SK-N-SH treated with all-trans-retinoic acid at 6 μM for 48 hours (cell line): ENCODE measurements at places on chromosomes 2 and 18.
A peak's percentile ranks its signal among the peaks of the same experiment; 100 is the strongest.

DNA sequence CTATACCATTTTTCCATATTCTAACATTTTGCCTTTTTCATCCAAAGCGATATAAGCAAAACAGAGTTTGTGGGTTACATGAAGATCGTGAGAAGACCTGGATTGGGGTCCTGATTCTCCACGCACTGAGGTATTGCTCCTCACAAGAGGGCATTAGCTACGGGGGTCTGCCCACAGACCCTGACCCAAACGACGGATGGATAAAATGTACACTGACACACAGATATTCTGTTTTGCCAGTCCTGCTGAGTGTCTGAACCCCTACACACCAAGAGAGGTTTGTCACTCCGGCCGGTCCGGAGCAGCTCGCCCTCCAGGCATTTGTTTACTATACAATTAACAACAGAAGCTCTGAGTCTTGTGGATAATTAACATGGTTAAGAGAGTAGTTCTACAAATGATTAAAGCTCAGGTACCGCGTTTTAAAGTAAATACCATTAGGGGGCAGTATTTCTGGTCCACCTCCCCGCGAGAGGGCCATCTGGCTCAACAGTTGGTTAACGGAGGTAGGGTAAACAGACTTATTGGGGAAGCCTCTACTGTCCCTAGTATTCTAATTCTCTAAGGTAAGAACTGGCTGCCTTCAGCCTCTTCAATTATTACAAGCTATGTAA is 28.4 kb downstream of the SCYGR8 start:
- ATAC-seq, result 0 out of 3 replicates have a peak, but pooled peaks have one; percentile 44

DNA sequence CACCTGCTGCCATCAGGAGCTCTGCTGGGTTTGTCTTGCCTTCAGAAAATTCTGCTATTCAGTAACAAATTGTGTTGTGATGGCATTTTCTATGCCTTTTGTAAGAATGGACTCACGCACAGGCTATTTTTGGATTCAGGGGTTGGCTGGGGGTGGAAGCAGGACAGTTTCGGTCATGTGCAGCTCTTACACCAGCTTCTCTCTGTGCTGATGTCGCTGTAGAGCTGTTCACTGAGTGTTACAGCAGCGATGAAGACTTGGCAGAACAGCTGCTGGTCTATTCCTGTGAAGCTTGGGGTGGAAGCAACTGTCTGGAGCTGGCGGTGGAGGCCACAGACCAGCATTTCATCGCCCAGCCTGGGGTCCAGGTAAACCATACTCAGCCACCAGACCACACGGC is 49.2 kb downstream of the TRPM8 start:
- ATAC-seq, result no peak

GRCh38 chr2:152063325-152063924 is 35.4 kb downstream of the CACNB4 start:
- ATAC-seq, result no peak

DNA sequence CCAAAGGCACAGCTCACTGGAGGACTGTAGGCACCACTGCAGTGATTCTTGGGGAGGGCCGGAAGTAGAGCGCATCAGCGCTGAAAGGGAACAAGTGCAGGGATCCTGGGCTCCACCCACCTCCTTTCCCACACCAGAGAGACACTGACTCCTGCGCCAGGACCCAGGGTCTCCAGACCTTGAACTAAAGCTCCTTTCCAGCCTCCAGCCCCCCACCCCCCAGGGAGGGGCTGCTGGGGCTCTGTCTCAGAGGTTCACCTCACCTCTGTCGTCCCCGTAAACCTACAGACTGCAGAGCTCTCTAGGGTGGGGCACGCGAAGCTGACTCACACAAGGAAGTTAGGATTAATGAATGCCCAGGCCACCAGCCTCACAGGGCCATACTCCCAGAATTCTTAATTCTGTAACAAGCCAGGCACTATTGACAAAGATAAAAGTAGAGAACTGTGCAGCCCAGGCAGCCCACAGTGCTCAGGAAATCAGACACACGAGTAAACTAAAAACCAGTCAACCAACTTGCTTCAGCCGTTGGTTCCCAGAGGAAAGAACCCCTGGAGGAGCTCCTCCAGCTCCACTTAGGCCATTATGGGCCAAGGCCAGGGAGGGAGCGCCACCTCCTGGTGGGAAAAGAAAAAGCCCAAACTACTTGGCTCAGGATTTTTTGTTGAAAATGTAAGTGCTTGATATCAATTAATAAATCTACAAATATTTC is 45.1 kb upstream of the ACAA2 start:
- ATAC-seq, result peak; percentile 91

GRCh38 chr18:48342125-48342524 is 67.1 kb downstream of the ZBTB7C start:
- no peak for ATAC-seq

GRCh38 chr2:158817588-158817987 is 22.5 kb downstream of the DAPL1 start:
- ATAC-seq, result no peak

DNA sequence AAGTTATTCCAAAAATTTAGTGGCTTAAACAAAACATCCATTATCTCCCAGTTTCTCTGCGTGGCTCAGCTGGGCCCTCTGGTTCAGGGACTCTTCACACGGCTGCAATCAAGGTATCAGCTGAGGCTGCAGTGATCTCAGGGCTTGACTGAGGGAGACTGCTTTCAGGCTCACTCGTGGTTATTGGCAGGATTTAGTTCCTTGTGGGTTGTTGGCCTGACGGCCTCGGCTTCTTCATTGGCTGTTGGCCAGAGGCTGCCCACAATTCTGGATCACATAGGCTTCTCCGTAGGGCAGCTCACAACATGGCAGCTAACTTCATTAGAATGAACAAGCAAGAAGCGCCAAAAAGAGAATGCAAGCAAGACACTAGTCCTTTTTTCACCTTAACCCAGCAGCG is 90.1 kb downstream of the ABI2 start:
- ATAC-seq, result no peak

DNA sequence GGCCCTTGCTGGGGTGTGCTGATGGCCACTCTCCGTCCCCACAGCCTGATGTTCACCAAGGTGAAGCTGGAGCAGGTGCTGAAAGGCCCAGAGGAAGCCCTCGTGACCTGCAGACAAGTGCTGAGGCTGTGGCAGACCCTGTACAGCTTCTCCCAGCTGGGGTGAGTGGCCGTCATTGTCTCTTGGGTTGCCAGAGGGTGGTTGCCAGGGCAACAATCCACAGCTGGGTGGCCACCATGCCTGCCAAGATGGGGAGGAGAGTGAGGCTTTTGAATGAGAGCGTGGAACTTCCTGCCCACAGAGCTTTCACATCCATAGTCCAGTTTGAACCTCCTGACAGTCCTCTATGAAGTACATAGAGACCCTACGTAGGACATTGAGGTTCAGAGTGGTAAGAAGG is 108.8 kb downstream of the STPG4 start:
- no peak for ATAC-seq

DNA sequence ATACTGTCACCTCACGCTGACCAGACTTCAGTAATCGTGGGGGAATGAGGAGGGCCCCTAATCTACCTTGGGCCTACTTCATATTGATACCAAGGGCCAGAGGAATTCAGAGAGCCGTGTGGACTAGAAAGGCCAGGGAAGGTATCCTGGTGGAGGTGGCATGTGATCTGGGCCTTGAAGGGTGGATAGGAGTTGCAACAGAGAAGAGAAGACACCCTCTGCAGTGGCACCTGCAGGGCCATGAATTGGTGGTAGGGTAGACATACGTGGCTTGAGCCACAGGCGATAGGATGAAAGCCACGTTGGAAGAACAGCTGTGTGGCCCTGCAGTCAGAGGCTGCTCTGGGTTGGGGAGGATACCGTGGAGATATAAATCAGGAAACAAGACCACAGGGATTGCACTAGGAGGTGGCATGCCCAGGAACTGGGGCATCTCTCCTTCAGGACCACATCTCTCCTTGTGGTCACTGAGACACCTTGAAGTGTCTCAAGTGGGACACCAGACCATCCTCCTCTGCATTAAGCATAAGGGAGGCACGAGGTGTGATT is 141.4 kb downstream of the CYP26B1 start:
- ATAC-seq, result no peak

DNA sequence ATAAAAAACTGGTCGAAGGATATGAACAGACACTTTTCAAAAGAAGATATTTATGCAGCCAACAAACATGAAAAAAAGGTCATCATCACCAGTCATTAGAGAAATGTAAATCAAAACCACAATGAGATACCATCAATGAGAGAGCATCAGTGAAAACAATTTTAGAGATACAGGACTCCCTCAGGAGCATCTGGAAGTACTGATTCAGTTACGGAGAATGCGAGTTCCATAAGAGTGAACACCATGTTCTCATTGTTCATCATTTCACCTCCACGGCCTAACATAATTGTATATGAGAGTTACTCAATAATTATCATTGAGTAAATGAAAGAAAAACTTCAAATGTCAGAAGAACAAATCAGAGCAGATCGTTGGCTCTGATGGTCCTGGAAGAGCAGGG is 140.9 kb upstream of the TANK start:
- ATAC-seq, result no peak

GRCh38 chr2:16218625-16219024 is 278.3 kb downstream of the MYCN start:
- no peak for ATAC-seq

- peak; percentile 89 for ATAC-seq
These were observed 108.0 kb downstream of the CDH19 start for GRCh38 chr18:66495844-66496243.

- ATAC-seq, result no peak
These were observed 403.6 kb upstream of the RAB6C start for GRCh38 chr2:129575880-129576279.

DNA sequence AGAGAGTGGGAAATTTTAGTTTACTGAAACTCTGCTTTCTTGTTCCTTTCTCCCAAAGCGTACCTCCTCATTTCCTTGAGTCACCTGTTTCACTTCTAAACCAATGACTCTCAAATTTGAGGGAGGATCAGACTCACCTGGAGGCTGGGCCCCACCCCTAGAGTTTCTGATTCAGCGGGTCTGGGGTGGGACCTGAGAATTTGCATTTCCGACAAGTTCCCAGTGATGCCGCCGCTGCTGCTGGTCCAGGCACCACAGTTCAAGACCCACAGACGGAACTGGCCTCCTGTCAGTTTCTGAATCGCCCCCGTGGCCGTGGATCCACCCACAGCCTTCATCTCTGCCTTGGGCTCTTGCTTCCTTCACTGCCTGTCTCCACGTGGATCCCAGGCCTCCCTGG is 44.9 kb upstream of the PELI1 start:
- ATAC-seq, result no peak

- no peak for ATAC-seq
These were observed 259.0 kb upstream of the RASGRP3 start for GRCh38 chr2:33217406-33217805.

- ATAC-seq, result no peak
These were observed 482.7 kb upstream of the POU3F3 start for GRCh38 chr2:104371087-104371781.

DNA sequence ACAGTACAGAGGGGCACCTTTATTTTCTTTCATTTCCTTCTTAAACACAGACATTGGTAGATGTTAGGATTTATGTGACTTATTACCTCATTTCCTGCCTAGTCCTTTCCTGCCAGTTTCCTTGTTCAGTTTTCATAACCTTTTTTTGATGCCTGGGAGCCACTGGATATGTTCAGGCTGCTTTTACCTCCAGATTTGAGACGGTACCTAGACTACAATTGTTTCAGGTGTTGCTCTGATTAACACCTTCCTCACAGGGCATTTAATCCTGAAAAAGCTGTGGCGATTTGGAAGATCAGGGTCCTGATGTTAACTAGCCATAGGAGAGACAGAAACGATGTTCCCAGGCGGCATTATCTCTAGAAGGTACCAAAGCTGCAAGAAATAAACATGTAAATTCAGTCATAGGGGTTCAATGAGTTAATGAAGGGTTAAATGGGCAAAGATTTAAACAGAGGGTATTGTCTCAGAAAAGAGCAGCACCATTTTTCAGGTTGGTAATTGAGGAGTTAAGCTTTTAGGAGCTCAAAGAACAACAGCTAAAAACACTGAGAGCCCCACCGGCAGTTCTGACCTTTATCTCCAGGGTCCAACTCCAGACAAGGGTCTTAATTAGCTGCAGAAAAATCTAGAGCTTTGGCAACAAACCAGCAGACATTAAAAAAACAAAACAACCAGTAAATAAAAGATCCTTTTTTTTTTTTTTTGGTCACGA is 93.3 kb downstream of the HRH4 start:
- no peak for ATAC-seq

DNA sequence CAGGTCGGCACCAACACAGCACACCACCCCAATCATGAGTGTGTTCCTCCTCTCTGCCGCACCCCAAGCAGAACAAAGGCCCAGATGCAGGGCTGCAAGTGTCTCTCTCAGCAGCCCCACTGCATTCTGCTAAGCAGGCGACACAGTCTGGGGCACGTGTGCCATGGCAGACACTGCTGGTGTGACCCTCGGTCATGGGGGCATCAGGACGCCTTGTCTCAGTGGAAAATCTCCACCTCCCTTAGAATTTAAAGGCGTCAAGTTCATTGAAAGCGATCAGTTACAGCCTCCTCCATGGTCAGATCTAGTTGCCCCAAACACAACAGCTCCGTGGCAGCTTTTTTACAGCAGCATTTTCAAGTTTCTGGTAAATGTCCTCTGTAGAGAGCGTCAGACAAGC is 57.2 kb downstream of the ADNP2 start:
- no peak for ATAC-seq

GRCh38 chr18:74463254-74463653 is 6.1 kb upstream of the DIPK1C start:
- no peak for ATAC-seq

GRCh38 chr2:175402571-175402970 is 221.1 kb upstream of the ATP5MC3 start:
- no peak for ATAC-seq

DNA sequence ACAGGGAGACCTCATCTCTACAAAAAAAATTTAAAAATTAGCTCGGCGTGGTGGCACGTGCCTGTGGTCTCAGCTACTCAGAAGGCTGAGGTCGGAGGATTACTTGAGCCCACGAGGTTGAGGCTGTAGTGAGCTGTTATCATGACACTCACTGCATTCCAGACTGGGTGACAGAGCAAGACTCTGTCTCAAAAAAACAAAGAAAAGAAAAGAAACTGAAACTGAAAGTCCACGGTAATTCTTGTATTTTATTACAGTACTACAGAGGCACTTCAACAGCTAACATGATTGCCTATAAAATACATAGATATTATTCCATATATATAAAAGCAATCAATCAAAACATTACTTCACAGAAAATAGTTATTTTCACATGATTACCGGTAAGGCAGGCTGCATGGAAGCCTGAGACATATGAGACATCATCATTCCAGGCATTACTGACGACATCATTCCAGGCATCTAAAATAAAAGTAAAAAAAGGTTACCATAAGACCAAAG is 23.1 kb downstream of the PRPF40A start:
- ATAC-seq, result peak; percentile 85

DNA sequence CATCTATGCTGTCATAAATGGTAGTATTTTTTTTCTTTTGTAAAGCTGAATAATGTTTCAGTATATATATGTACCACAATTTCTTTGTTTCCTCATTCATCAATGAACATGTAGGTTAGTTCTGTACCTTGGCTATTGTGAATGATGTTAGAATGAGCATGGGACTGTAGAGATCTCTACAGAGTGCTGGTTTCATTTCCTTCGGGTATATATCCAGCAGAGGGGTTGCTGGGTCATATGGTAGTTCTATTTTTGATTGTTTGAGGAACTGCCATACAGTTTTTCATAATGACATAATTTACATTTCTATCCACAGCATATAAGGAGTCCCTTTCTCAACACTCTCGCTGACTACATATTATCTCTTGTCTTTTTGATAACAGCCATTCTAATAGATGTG is 243.5 kb downstream of the CDH7 start:
- no peak for ATAC-seq
